ENCODE measurements at places on chromosomes 13 and 19.

DNA sequence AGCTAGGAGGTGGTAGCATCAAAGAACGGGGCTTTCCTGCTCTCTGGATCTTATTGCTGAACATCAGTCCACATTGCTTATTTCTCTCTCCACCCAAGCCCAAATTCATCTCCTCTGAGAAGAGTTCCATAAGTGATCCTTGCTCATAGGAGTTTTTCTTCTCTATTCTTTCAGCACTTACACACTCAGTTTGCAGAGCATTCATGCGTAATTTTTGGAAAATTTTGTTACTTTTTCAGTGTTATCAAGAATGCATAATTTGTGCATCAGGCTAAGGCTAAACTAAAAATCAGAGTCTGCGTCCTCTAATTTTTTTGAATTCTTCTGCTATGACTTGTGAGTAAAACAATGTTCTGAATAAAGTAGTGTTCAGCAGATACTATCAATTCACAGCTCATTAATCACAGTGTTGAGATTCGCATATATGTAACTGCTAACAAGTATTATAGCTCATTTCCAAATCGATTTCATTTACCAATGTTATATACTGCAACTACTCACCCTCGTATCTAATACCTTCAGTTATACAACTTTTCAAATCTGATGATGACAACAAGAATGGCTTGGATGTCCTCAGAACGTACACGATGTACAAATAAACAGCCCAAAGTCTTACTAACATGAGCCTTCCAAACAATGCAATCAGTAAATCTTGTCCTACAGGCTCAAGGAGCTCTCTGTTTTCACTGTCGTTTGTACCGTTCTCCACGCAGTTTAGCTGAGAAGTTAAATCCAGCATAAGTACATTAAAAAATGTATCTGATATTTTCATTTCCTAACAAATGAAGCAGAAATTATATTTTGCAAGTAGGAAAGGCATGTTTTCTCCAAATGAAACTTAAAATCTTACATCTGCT lies 36.4 kb upstream of the STARD13 start:
- no peak for DNase-seq

DNA sequence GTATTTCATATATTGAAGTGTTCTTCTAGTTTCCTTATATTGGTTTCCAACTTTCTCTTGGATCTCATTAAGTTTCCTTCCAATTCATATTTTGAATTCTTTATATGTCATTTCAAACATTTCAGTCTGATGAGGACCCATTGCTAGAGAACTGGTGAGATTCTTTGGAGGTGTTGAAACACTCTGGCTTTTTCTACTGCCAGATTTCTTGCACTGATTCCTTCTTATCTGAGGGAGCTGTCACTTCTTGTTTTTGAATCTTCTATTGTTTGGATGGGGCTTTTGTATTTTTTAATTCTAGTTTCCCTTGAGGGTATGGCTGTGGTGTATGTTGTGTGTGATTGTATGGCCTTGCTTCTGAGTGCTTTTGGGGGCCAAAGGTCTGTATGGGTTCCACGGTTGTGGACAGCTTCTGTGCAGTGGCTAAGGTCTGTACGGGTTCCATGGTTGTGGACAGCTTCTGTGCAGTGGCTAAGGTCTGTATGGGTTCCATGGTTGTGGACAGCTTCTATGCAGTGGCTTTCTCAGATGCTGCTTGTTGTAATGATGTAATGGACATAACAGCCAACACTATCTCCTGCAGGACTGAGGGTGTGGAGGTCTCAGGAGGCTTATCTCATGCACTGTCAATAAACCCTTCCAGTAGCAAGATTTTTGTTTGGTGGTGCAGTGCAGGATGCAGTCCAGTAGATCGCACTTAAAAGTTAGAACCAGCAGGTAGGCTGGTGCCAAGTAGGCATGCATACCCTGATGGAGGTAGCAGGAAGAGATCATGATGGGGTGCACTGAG lies 36.8 kb downstream of the ACSBG2 start:
- DNase-seq: no peak

DNA sequence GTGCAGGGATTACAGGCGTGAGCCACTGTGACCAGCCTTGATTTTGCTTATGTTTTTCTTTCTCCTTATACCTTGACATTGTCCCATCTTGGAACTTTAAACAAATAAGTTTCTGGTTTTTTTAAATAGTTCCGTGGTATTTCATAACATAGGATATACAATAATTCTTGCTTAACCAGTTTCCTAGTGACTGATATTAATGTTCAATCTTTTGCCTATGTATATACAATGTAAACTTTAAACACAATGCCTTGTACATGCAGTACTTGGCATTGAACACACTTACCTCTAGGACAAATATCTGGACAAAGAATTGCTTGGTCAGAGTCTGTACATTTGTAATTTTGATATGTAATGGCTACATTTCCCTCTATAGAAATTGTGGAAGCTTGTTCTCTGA lies 24.4 kb upstream of the SPACA4 start:
- DNase-seq: no peak

GRCh38 chr19:53881482-53882390 lies at the start of gene PRKCG:
Gene PRKCG, plus strand, starts transcription at chr19:53882197. Its CDS starts 298 bp downstream, at chr19:53882495.
- peak; percentile 17 for DNase-seq

- DNase-seq: no peak
Observed at GRCh38 chr19:33815380-33816340, 19.0 kb downstream of the KCTD15 start.

- no peak for DNase-seq
Observed at GRCh38 chr13:74555651-74556420, 421.6 kb upstream of the KLF12 start.

- no peak for DNase-seq
Observed at GRCh38 chr19:58544591-58545285, 874 bp downstream of the TRIM28 start.

DNA sequence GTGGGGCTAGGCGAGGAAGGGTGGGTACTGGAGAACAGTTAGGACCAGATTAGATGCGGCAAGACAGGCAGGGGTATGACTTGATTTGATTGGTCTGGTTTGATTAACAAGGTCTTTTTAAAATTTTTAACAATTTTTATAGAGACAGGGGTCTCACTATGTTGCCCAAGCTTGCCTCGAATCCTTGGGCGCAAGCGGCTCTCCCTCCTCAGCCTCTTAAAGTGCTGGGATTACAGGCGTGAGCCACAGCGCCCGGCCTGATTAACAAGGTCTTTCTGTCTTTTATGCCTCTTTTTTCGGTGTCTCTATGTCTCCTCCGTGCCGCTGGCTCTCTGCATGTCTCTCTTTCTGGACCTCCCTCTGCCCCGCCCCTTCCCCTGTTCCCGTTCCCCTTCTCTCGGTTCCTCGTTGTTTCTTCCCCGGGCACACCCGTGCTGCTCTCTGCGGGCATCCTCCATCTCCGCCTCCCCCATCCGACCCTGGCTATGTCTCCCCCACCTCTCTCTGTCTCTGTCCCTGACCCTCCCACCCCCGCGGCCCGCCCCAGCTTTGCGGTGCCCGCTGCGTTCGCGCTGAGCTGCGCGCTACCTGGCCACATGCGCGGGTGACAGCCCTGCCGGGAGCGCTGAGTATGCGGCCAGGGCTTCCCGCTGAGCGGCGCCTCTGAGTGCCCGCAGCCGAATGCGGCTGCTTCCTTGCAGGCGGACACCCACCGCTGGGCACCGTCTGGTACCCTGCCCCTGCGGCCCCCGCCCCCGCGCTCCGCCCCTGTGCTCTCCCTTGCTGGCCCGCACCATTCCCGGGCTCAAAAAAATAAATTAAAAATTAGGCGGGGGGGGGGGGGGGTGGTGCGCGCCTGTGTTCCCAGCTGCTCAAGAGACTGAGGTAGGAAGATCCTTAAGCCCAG lies 8.1 kb upstream of the SDHAF1 start:
- peak; percentile 88 for DNase-seq

DNA sequence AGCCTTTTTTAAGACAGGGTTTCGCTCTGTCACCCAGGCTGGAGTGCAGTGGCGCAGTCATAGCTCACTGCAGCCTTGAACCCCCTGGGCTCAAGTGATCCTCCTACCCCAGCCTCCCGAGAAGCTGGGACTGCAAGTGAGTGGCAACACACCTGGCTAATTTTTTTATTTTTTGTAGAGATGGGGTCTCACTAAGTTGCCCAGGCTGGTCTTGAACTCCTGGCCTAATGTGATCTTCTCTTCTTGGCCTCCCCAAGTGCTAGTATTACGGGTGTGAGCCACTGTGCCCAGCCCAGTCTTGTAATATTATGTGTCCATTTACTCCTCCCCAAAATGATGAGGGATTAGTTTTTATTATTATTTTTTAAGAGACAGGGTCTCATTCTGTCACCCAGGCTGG lies 3.1 kb upstream of the LINGO3 start:
- DNase-seq: no peak

GRCh38 chr13:32911506-32911905 lies 104.7 kb upstream of the KL start:
- peak; percentile 2 for DNase-seq

- DNase-seq: peak; percentile 70
Observed at GRCh38 chr19:42199440-42200115, 17.9 kb downstream of the DEDD2 start.

- no peak for DNase-seq
Observed at GRCh38 chr19:38277969-38278680, 13.8 kb downstream of the SPINT2 start.

- DNase-seq: no peak
Observed at GRCh38 chr13:28609926-28610325, 49.0 kb upstream of the POMP start.

- DNase-seq: no peak
Observed at GRCh38 chr13:33284031-33284430, 1.5 kb downstream of the STARD13 start.

- peak; percentile 19 for DNase-seq
Observed at GRCh38 chr13:93183302-93183701, 43.3 kb upstream of the GPC6 start.

- no peak for DNase-seq
Observed at GRCh38 chr13:65090186-65090585, 2139.9 kb downstream of the PCDH9 start.

DNA sequence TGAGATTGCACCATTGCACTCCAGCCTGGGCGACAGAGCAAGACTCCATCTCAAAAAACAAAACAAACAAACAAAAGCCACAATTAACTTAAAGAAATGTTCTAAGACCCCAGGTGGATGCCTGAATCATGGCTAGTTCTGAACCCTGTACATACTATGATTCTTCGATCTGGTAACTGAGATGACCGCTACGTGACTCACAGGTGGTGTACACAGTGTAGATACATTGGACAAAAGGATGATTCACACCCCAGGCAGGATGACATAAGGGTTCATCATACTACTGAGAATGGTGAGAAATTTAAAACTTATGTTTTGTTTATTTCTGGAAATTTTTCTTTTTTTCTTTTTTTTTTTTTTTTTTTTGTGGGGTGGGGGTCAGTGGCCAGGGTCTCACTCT lies 6.5 kb downstream of the ZNF426 start:
- DNase-seq: no peak

DNA sequence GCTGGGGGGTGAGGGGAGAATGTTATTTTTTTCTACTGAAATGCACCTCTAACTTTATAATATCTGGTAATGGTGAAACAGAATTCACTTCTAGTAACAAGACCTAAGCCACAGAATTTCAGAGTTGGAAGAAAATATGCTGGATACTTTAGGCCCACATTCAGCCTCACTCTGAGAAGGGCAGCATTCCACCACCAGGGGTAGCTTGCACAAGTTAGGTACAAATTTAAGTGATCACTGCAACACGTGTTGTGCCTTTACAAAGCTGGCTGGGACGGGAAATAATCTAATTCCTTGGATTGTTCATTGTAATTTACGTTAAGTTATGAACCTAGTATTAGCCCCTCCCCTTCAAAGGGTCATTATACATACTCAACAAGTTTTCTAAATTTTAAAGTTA lies 192.3 kb downstream of the RGCC start:
- no peak for DNase-seq

DNA sequence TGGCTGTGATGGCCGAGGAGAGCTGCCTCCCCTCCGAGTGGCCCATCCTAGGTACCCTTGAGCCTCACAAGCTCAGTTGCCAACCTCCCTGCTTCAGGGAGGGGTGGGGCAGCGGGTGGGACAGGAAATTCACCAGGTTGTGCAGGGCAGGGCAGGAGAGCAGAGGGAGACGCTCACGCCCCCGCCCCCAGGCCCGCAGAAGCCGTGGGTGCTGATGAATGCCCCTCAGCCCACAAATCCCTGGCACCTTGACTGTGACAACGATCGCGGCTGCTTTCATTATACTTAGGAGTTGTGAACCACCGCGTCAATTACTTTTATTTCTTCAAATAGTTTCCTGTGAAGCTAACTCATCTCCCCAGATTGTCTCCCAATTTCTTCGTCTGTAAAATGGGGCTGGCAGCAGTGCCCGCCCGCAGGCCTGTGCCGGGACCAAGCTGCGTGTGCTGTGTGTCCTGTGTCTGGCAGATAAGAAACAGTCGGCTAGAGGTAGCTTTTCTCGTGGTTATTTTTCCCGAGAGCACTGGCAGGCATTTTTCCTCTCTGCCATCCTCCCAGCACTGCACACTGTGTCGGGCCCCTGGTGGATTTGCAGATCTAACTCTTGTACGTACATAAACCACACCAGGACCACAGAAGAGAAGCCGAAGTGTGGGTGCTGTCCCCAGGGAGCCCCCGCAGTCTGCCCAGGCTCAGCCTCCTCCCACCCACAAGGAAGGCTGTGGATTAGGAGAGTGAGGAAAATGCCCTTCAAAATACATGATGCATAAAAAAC lies 7.9 kb upstream of the RASA3 start:
- DNase-seq: no peak

GRCh38 chr13:77391475-77391874 lies 64.6 kb upstream of the MYCBP2 start:
- no peak for DNase-seq

GRCh38 chr13:42322806-42323205 lies 50.9 kb downstream of the AKAP11 start:
- no peak for DNase-seq

DNA sequence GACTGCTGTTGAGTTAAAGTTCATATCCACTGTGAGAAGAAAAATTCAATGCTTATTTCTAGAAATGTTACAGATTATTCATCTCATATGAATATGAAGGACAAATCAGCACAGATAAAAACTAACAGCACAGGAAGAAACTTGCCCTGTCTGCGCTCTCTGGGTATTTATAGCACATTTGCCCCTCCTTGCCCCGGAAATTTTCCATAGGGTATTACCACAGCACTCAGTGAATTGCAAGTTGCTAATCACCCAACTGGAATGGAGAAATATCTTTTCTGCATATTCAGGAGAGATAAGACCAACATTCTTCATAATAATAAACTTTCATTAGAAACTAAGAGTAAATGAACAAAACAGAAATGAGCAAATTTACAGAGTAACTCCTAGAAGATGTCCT lies 318.0 kb upstream of the KLF12 start:
- no peak for DNase-seq

GRCh38 chr13:77511552-77511951 lies 24.0 kb upstream of the SCEL start:
- DNase-seq: peak; percentile 81

GRCh38 chr13:83215627-83216026 lies 666.6 kb downstream of the SLITRK1 start:
- no peak for DNase-seq

DNA sequence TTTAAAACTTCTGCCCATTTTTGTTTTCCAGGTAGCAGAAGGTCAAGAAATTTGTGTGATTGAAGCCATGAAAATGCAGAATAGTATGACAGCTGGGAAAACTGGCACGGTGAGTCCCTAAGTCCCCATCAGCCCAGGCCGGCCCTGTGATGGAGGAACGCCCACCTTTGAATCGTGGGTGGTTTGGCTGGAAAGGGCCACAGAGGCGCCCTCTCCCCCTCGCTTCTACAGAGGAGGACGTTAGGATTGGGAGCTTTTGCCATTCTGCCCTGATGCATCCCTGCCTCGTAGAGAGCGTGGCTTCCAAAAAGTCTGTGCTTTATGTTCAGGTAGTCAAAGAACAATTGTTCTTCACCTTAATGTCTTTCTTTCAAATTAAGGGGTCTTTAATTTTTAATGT lies 60.9 kb downstream of the GGACT start:
- DNase-seq: no peak

GRCh38 chr13:59631271-59631670 lies 532.5 kb downstream of the DIAPH3 start:
- DNase-seq: no peak

GRCh38 chr13:26813321-26813979 lies 52.9 kb upstream of the GPR12 start:
- DNase-seq: no peak
